ENCODE measurements at places on chromosomes 7 and 10. TPM values are rescaled to one million over a fixed set of nuclear protein-coding genes. Genes with fewer than 3 reads are reported as not detected.

The RPA3 gene
- total RNA-seq: 117 TPM

GRCh38 chr7:124462249-124462648 lies 303.3 kb downstream of the GPR37 start:
- no peak overlapping the region for H3K4me3 ChIP-seq
- H3K27ac ChIP-seq: no peak overlapping the region
- no peaks in the 10 kb centered on the region for H3K27me3 ChIP-seq
- H3K4me1 ChIP-seq: no peaks in the 10 kb centered on the region
- DNase-seq: no peak

GRCh38 chr7:157764193-157764592 lies 427.4 kb downstream of the DNAJB6 start:
- no peaks in the 10 kb centered on the region for H3K36me3 ChIP-seq
- no peak for DNase-seq
- no peak overlapping the region for H3K4me3 ChIP-seq
- H3K27ac ChIP-seq: no peak overlapping the region
- no peaks in the 10 kb centered on the region for H3K27me3 ChIP-seq
- peaks cover 9% of the 10 kb centered on the region for H3K4me1 ChIP-seq

DNA sequence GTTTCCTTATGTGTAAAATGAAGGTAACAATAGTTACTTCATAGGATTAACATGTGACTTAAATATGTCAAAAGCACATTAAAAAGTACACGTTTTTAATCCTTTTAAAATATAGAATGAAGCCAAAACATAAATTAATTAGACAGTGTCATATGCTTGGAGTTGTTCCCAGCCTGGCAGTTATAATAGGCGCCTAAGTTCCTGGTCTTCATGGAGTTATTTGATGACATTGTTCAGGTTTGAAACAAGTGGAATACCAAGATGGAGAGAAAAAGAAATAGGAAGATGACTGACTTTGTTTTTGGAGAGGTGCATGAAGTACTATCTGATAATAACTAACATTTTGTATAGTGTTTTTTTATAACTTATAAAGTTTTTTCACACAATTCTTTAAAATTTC lies 67.3 kb downstream of the ZNRF2 start:
- no peaks in the 10 kb centered on the region for H3K27me3 ChIP-seq
- no peaks in the 10 kb centered on the region for H3K36me3 ChIP-seq
- no peak for DNase-seq
- H3K27ac ChIP-seq: no peak overlapping the region
- H3K4me3 ChIP-seq: no peak overlapping the region

- DNase-seq: no peak
- H3K4me1 ChIP-seq: no peaks in the 10 kb centered on the region
- H3K27ac ChIP-seq: no peak overlapping the region
- H3K36me3 ChIP-seq: no peaks in the 10 kb centered on the region
- no peaks in the 10 kb centered on the region for H3K27me3 ChIP-seq
- no peak overlapping the region for H3K4me3 ChIP-seq
Observed at GRCh38 chr7:123876557-123877256, 31.7 kb downstream of the HYAL4 start.

DNA sequence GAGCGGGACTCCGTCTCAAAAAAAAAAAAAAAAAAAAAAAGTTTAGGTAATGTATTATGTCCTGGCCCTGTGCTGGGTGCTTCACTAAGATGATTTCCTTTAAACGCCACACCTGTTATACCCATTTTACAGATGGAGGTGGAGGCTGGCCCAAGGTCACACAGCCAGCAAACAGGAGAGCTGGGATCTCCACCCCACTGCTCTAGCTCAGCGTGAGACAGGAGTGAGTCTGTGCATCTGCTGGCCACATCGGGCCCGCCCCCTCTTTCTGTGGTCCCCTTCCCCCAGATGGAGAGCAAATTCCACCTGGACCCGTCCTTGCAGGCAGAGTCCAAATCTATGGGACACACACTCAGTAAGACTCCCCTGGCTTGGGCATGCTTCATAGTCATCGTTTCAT lies 51.0 kb downstream of the LHPP start:
- H3K36me3 ChIP-seq: no peaks in the 10 kb centered on the region

The STRA8 gene
- total RNA-seq: 0.28 TPM

DNA sequence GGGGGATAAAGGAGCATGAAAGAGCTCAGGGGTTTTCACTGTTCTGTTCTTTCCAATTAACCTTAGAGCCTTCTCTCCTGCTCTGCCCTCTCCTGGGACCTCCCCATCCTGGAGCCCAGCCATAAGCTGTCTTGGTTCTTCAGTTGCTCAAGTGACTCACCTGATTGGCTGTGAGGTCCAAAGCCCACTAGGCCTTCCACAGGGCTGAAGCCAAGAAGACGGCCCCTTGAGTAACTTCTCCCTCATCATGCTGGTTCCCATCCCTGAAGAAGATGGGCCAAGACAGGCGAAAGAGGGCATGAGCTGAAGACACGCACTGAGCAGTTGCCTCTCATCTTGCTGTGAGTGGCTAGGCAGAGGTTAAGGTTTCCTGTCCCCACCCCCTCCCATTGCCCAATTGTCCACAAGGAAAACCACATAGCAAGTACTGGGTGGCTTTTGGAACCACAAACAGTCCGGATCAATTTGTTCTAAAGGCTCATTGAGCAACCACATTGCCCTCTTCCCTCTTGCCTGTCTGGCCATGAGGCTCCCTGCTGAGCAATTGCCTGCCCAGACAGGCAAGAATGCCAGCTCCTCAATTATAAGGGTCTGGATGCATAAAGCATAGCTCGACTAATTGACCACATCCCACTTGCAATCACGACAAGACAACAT lies 43.9 kb upstream of the GPAM start:
- H3K36me3 ChIP-seq: no peaks in the 10 kb centered on the region
- H3K27me3 ChIP-seq: no peaks in the 10 kb centered on the region
- H3K27ac ChIP-seq: no peak overlapping the region
- DNase-seq: no peak
- H3K4me1 ChIP-seq: no peaks in the 10 kb centered on the region
- no peak overlapping the region for H3K4me3 ChIP-seq

GRCh38 chr7:16926283-16926682 lies 44.5 kb upstream of the AGR3 start:
- H3K36me3 ChIP-seq: no peaks in the 10 kb centered on the region
- H3K4me1 ChIP-seq: peaks cover 40% of the 10 kb centered on the region
- no peak overlapping the region for H3K4me3 ChIP-seq
- H3K27ac ChIP-seq: no peak overlapping the region
- no peak for DNase-seq

DNA sequence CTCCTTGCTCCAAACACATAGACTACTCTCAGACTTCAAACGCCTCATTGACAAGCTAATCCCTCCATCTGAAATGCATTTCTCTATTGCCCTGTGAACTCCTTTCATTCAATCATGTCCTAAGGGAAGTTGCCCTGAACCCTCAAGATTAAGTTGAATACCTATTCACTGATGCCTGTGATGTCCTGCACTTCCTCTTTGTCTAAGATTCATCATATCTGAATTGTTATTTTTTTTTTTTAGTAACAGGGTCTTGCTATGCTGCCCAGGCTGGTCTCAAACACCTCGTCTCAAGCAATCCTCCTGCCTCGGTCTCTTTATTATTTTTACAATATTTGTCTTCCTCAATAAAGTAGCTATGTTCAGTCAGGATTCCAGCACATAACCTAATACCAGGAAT lies 3.2 kb downstream of the PSMA2 start:
- H3K4me1 ChIP-seq: peaks cover 14% of the 10 kb centered on the region
- H3K27me3 ChIP-seq: no peaks in the 10 kb centered on the region
- no peak for DNase-seq

GRCh38 chr10:91088300-91089140 lies 131.9 kb upstream of the PCGF5 start:
- no peaks in the 10 kb centered on the region for H3K36me3 ChIP-seq
- no peak for DNase-seq
- peaks cover 2% of the 10 kb centered on the region for H3K4me1 ChIP-seq
- no peak overlapping the region for H3K27ac ChIP-seq
- H3K4me3 ChIP-seq: no peak overlapping the region
- H3K27me3 ChIP-seq: no peaks in the 10 kb centered on the region

- no peaks in the 10 kb centered on the region for H3K27me3 ChIP-seq
- H3K36me3 ChIP-seq: no peaks in the 10 kb centered on the region
- no peak overlapping the region for H3K4me3 ChIP-seq
- no peak for DNase-seq
Observed at GRCh38 chr7:120337308-120337907, 64.4 kb downstream of the KCND2 start.

All from thymus (tissue), 14 donors.